ENCODE measurements at places on chromosomes 16 and 17.

- no peak for DNase-seq
These were observed 5.5 kb downstream of the DHODH start for GRCh38 chr16:72013888-72014581.

- no peak for DNase-seq
These were observed 228.4 kb downstream of the IRF8 start for GRCh38 chr16:86127366-86127765.

GRCh38 chr17:54373970-54374369 lies 526.7 kb upstream of the TOM1L1 start:
- no peak for DNase-seq

DNA sequence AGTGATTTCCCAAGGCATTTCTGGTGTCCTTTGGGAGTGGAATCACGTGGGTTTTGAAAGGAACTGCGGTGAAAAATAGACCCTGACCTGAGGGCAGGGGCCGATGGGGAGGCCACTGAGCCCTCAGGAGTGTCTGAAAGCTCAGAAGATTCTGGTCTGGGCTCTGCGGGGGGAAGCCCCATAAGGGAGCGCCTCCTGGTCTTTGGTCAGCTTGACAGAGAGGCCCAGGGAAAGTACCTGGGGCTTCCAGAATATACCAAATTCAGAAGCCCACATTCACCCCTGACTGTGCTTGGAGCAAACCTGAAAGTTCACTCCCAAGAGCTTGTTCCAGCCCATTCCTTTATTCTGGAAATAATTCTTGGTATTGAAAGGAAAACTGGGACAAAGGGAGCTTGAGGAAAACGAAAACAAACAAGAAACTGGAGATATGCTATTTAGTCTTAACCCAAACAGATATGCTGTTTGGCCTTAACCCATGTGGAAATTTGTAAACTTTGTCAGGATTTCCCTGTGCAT lies 23.2 kb upstream of the NAGLU start:
- no peak for DNase-seq

DNA sequence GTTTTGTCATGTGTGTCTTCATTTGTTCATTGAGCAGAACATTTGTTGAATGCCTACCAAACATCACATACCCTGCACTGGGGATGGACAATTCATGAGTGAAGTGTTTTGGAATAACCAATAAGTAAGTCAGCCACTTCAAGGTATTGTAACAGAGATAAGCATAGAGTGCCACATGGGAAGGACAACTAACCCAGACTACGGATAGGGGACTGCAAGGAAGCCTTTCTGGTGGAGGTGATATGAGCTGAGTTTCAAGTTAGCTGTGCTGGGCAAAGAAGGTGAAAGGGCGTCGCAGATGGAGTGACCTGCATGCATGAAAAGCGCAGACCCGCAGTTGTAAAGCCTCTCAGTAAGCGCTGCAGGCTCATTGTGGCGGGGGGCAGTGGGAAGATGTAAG lies 78.8 kb downstream of the TNRC6C start:
- DNase-seq: no peak

GRCh38 chr17:19992803-19993713 lies 15.4 kb upstream of the AKAP10 start:
- peak; percentile 88 for DNase-seq

DNA sequence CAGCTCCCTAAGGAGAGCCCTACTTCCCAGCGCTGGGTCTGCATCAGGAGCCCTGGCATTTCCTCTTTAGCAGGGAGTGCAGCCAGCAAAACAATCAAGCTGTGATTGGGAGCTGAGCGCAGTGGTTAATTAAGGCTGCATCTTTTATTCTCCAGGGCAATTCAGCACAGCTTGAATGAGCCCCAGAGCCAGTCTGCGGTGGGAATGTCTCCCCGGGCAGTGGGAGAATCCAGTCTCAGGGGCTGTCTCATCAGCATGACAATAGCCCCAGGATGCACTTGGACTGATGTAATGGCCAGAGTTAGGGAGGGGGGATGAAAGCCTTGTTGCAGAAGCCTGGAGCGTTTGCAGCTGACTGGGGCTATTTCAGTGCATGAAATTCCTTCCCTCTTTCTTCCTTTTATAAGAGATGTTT lies 292.6 kb upstream of the SOX9 start:
- DNase-seq: no peak

- no peak for DNase-seq
These were observed 5.5 kb downstream of the BCO1 start for GRCh38 chr16:81243942-81244341.

DNA sequence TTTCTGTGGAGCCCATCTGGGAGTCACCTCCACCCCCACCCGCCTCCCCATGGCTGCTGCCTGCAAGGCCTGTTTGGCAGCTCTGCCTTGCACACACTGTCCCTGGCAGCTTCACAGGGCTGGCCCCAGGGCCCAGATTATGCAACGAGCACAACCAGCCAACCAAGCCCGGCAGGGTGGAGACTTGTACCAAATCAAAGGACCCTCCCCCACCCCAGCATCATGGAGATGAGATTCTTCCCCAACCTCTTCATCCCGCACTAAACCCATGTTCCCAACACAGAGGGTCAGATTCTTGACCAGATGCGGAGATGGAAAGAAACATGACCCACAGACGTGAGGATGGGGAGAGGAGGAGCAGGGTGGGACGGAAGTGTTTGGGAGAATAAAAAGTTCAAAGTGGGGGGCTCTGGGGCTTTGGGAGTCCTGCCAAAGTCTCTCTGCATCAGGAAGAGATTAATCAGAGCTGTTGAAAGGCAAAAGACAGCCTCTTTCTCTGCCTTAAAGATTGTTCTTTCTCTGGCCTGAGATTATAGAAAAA lies 3.8 kb downstream of the SMARCD2 start:
- DNase-seq: no peak

DNA sequence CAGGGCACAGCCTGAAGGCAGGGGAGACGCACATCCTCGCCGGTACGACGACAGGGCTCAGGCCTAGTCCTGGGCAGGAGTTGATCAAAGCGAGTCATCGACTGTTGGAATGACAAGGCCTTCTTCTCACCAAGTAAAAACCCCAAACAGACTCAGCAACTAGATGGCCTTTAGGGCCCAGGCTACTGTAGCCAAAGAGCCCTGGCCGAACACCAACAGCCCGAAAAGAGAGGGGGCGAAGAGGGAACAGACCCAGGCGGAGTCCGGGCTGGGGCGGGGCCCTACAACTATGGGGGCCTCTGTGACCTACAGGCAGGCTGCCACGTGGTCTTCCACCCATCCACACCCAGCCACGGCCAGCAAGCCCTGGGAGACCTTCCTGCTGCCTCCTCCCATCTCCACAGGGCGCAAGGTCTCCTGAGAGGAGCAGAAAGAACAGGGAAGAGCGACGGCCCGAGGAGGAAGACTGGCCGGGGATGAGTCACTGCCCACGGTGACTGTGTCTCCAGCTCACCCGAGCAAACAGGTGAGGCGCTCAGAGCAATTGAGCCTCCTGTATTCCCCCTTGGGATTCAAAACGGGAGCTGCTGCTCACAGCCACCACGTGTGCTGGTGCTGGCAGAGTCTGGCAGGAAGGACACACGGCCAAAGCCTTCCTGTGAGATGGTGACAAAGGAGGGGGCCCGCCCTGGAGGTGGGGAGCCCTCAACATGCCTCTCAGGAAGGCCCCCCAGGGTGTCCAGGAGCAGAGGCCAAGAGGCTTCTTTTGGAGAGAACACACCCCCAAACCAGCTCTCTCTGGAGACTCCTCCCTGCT lies 17.7 kb downstream of the SLC16A3 start:
- DNase-seq: peak; percentile 95

DNA sequence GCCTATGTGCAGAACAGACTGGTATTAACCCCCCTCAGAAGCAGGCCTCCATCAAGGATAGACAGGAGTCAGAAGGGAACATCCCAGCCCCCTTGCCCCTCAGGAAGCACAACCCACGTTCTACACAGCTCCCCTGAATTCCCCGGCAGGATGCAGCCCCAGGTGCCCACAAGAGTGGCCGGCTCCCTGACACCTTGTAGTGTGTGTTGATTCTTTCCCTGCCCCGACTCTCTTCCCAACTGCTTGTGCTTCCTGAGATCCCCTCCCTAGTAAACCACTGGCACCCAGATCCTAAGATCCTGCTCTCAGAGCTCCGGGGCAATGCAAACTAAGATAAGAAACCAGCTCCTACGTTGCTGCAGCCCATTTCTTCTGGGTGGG lies 34.8 kb upstream of the LITAF start:
- no peak for DNase-seq

- no peak for DNase-seq
These were observed 5.4 kb downstream of the WDR81 start for GRCh38 chr17:1729966-1730325.

GRCh38 chr16:57938936-57939871 lies 31.7 kb downstream of the CNGB1 start:
- DNase-seq: peak; percentile 88

GRCh38 chr17:5378566-5379207 lies 40.8 kb downstream of the NUP88 start:
- DNase-seq: no peak

GRCh38 chr16:84419730-84420129 lies 51.4 kb downstream of the ATP2C2 start:
- no peak for DNase-seq

GRCh38 chr16:88086571-88087516 lies 135.6 kb downstream of the BANP start:
- no peak for DNase-seq

DNA sequence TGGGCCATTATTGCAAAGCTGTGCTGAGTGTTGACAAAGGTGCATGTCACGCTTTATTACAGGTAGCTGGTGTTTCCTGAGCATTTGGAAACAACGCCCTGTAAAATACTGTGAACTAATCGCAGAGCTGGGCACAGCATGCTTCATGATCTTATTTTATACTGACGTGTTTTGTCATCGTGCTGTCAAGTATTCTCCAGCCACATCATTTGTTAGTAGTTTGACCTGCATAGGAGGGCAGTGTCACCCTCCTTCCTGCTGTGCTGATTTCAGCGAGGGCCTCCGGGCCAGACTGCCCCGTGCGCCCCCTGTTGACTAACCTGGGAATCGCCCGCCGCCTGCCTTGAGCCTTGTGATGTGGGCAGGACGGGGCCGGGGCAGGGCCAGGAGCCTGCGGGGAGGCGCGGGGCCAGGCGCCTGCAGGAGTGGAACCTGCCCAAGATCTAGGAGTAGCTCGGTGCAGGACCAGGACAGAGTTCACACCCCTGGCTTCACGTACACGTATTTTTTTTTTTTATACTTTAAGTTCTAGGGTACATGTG lies 820.7 kb downstream of the KCNJ18 start:
- DNase-seq: no peak

DNA sequence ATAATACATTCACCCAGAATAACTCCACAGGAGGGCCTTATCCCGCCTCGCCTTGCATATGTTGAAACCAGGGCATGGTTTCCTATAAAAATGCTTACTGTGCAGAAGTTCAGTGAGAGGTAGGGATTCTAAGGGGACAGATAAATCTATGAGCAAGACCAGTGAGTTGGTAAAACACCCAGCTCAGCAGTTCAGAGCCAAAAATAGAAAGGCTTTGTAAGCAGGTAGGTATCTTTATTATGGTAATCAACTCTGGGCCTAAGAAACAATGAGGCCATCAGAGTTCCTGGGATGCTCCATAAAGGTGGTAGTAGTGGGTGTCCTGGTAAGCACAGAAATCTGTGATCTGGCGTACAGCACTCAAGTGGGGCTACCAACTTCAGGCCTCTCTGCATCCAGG lies 549.4 kb upstream of the CDH5 start:
- no peak for DNase-seq

DNA sequence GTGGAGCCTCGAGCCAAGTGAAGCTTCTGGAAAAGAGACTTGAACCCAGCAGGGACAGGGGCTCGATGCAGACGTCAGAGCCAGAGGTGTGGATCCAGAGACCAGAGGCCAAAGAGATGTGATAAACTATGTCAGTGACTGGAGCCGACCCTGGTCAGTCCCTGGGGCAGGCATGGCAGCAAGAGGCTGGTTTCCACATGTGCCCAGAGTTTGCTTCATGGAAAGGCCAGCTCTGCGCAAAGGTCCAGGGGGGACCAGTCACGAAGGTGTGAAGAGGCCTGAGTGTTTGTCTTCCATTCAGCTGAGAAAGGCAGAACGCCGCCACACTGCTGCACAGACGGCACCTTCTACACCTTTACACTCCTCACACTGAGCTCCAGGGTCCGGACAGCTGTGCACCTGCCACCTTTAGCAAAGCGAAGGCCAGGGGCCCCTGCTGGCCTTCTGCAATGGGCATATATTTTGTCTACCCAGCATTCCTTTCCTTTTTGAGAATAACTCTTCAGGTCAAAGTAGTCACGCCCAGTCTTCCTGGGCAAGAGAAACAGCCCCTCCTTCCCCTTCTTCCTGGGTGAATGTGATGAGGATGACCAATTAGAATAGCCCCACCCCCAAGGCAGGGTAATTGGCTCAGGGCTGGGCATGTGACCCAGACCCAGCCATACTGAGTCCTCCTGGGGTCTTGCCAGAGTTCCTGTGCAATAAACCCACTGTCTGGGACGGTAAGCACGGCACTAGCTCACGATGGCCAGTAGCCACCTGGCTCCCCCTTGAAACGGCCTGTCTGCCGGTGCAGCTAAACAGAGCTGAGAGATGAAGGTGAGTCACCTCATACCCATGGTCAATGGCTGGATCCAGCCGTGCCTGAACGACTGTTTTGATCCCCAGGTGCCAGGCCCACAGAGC lies 2.3 kb upstream of the RPH3AL start:
- DNase-seq: peak; percentile 85

GRCh38 chr17:4842376-4842775 lies 9.2 kb downstream of the MINK1 start:
- DNase-seq: no peak

GRCh38 chr17:79237448-79238053 lies 162.9 kb downstream of the ENGASE start:
- DNase-seq: no peak

- peak; percentile 4 for DNase-seq
These were observed 10.5 kb downstream of the TBC1D16 start for GRCh38 chr17:80025140-80025539.

- DNase-seq: no peak
These were observed 81.7 kb downstream of the ZDHHC7 start for GRCh38 chr16:84929421-84930297.

GRCh38 chr17:7260651-7261378 lies 1.5 kb downstream of the CLDN7 start:
- DNase-seq: peak; percentile 75

DNA sequence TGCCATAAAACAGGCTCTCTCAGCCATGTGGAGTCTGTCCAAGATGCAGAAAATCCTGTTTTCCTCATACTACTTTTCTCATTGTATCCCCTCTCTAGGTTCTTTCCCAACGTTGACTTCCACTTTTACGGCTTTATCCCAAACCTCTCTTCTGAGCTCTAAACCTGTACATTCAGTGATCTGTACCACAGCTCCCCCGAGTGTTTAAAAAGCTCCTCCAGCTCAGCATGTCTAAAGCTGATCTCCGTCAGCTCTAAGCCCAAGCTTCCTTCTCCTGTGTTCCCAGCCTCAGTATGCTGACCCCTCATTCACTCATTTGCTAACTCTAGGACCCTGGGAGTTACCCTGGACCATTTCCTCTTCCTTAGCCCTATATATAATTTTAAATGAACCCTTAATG lies 144.6 kb downstream of the DNAH9 start:
- no peak for DNase-seq

GRCh38 chr17:17972952-17973254 lies 241 bp downstream of the DRC3 start:
- no peak for DNase-seq

DNA sequence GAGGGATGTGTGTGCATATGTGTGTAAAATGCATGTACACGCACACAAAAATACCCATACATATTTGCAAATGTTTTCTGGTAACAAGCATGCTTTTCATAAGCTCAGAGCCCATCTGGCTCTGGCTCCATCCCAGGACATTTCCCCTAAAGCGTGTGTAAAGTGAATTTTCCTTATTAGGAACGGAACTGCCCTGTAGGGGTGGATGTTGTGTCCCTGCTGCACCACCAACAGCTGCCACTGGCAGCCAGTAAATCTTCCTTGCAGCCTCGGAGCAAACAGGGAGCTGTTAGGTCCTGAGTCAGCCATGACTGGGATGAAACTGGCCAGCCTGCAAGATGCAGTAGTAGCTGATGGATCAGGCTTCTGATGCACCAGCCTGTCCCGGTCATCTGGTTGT lies 393.5 kb downstream of the UTP18 start:
- DNase-seq: peak; percentile 16

Data from kidney tubule cell (primary cell).